Stimulated activated naive B cell treated with anti-CD40 and anti-IgM and Interleukin-4, amounts not matched to agents 10 μg/mL and 1 μg/mL and 100 μg/mL, for 72 hours (primary cell): ENCODE measurements at places on chromosomes 1 and 21.
A peak's percentile ranks its signal among the peaks of the same experiment; 100 is the strongest.

DNA sequence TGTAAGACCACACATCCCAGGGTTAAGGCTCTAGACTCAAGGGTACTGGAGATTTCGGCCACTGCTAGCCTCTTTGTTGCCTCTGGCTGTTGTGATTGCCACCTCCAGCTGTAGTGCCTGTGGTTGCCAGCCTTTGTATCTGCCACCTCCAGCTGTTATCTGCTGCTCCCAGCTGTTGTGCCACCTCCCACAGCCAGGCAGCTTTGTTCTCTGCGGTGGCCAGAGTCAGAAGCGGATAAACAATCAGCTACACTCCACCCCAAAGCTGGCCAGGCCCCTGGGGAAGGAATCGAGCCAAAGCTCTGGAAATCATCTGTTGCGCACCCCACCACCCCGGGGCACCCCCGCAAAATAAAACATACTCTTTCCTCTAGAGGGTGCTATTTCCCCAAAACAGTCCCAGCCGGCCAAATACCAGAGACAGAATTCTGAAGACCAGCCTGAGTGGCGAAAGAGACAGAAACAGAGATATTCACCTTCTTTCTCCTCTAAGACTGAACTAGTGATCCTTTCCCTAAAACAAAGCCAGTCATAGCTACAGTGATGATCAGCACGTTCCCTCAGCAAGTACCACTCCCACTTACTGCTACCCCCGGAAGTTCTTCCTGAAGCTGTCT lies 14.8 kb upstream of the PIGM start:
- no peak for DNase-seq

DNA sequence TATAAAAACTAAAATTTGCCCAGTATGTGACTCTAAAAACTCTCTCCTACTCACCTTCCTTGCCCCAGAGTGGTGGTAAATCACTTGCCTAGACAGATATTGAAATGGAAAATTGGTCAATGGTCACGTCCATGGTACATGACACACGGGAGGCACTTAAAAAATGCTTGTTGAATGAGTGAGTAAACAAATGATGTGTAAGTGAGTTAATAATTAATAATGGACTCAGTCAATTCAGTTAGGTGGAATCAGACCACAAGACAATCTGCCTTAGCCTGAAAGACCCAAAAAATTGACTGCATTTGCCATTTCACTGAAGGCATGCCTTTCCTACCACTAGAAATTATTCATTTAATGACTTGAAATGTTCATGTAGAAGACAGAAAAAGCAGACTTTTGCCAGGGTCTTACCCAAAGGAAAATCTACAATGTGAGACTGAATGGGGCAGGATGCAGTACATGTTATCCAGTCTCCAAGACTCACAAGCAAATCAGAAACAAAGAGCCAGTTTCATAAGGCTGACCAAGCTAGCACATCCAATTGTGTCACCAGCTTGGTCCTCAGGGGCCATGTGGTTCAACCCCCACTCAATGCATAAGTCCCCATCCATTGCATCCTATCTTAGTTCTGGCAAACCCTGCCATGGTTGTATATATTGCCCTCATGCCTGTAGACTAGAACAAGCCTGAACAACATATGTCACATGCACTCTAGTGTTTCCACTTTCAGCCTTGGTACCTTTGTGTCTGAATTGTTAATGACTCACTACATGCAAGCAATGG lies 73.6 kb downstream of the TBX15 start:
- DNase-seq, result no peak

DNA sequence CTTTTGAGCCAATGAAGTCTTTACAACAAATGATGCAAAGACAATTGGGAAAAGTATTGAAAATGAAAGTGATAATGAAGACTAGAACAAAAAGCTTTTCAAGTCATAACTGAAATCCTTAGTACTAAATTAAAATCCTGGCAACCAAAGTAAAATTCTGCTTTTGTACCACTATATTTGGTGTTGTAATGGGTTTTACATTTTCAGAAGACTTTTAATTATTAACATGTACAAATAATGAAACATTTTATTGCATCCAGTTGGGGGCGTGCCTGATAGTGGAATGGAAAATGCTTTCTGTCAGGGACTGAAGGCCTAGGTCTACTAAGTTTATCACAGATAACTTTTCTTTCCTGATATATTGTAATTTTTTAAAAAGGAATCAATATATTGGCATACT lies 89.4 kb downstream of the SDCCAG8 start:
- DNase-seq, result no peak

- no peak for DNase-seq
These were observed 16.5 kb upstream of the ZMYM1 start for GRCh38 chr1:35062518-35063196.

- no peak for DNase-seq
These were observed 130.0 kb downstream of the EDEM3 start for GRCh38 chr1:184624626-184625025.

DNA sequence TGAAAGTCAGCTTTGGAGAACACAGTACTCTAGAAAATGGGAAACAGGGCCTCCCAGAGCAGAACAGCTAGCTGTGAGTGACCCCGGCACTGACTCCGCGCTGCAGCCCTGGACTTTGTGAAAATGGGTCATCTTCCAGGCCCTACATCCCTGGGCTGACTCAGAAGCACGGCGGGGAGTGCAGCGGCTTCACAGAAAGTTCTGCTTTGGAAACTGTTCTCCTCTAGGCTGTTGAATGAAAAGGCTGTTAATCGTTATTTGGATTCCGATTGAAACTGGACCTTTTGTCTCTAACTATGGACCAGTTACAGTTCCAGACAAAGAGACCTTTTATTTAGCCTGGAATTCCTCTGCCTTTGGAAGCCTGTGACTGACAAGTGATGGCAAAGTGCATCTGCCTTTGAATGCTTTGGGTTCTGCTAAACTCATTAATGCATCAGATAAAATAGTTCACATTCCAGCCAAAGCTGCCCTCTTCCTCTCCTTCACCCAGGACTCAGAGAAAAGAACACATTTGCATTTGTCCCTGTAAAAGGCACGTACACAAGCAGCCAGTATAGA lies 144.9 kb upstream of the HOOK1 start:
- no peak for DNase-seq

DNA sequence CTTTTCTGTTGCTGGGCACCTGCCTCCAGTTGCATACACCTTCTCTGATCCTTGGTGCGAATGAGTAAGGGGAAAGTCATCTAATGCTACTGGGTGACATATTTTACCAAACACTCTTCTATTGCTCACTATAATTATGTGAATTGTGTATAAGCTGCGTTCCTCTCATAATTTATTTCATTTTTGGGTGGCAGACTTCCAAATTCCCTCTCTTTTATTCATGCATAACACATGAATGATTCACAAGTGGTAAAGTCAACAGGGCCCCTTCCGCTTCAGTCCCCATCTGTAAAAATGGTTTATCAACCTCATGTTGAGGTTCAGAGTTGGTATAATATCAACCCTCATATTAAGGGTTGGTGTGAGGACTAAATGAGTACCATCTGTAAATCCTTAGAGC lies 3.2 kb upstream of the QSOX1 start:
- no peak for DNase-seq

DNA sequence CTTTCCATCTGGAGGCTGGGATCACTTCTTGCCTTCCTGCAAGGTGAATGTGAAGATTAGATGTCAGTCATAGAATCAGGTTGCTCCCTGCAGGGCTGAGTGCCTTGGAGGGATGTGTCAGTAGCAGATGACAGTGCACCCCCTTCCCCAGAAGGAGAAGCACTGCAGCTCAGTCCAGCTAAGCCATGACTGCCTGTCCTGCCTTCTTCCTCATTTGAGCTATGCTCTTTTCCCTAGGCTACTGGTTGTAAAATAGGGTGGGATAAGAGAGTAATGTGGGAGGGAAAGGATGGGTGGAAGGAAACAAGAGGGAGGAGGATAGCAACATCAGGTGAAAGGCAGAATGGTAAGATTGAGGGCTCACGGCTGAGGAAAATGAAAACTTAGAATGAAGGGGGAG lies 11.1 kb upstream of the FABP3 start:
- no peak for DNase-seq

DNA sequence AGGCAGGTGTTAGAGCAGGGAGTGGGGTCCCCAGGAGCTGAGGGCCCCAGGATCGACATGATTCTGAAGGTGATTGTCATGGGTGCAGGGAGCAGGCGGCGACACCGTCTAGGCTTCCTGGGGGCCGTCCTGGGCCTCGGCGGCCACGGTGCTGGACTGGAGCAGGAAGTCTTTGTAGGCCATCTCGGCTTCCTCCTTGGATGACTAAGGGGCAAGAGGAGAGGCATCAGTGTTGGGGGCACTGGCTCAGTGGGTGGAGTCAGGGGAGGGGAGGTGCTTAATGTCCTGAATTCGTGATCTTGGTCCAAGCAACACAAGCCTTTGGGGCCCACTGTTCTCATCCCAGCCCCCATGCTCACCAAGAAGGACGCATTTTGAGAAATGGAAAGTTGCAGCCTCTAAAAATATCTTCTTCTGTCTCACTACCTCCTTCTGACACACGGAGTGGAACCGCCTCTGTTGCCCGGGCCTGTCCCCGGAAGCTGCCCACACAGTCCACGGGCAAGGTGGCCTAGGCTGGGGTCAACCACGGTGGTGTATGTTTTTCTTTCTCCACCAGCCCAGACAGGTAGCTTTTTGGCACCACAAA lies 8.6 kb upstream of the FCMR start:
- DNase-seq, result peak; percentile 93

GRCh38 chr21:28642891-28643290 lies 349.8 kb downstream of the LTN1 start:
- no peak for DNase-seq

DNA sequence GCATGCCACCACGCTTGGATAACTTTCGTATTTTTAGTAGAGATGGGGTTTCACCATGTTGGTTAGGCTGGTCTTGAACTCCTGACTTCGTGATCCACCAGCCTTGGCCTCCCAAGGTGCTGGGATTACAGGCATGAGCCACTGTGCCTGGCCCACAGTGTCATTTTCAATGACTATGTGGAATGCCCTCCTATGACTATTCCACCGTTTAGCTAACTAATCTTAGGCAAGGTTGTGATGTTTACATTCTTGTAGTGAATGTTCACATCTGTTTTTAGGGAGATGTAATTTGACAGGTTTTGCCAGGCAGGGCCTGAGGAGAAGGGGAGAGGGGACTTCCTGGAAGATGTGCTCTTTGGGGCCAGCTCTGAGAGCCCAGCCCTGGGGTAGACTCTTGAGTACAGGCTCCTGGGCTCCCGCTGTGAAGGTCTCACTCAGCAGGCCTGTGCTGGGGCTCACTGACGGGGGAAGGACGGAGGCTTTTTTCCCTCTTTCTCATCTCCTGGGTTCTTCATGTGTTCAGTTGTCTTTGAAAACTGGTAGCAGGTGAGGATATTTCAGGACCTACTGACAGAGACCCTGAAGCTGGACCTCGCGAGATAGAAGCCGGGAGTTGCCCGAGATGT lies 13.2 kb downstream of the COQ8A start:
- no peak for DNase-seq

DNA sequence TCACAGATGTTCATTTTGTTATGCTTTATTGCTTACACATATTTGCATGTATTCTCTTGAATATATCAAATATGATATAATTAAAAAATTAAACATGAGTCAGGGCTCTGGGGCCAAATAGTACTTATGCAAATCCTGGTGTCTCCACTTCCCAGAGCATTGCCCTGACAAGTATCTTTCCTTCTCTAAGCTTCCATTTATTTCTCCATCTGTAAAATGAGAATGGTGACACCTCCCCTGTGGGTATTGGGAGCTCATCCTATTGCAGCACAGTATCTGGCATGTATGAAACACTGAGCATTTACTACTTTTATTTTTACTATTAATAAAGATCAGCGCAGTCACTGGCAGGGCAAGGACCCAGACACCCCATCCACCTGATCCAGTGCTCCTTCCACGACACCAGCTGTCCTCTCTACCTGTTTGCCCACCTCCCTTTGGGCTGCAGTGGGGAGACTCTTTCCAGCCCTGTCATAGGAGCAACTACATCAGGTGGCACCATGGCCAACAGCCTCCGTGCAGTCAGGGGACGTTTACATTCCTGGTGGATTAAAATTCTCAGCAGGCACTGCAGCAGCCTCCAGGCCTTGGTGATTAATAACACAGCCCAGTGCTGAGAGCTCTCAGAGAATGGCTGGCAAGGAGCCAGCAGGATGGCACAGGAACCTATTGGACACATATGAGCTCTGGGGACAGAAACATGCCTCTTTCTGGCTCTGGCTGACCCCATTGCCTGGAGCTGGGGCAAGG lies 113.0 kb downstream of the DMRTB1 start:
- no peak for DNase-seq

DNA sequence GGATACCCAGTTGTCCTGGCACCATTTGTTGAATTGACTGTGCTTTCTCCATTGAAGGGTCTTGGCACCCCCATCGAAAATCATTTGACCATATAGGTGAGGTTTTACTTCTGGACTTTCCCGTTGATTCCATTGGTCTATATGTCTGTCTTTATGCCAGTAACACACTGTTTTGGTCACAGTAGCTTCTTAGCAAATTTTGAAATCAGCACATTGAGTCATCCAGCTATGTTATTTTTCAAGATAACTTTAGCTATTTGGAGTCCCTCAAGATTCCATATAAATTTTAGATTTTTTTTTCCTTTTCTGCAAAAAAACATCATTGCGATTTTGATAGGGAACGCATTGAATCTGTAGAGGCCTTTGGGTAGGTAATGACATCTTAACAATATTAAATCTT lies 235.6 kb downstream of the SMYD3 start:
- DNase-seq, result no peak
